ENCODE measurements at places on chromosomes 5 and 9.

DNA sequence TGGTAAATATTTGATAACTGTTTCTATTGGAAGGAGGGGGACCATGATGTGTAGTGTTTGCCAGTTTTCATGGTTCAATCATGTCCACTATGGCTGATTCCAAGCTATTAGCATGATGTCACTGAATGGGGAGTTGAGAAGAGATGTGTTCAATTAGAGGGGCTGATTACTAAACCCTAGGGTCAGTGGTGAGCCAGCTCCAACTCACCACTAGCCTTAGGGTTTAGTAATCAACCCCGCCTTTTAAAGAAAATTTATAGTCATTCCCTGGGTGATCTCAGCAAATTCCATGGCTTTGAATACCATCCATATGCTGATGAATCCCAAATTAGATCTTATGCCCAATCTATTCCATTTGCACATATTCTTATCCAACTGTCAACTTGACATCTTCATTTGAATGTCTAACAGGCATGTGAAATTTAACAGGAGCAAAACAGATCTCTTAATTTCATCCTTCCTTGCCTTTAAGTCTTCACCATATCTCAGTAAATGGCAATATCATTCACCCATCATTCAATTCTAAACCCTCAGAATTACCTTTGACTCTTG lies 98.8 kb downstream of the GCNT1 start:
- no peak for DNase-seq

DNA sequence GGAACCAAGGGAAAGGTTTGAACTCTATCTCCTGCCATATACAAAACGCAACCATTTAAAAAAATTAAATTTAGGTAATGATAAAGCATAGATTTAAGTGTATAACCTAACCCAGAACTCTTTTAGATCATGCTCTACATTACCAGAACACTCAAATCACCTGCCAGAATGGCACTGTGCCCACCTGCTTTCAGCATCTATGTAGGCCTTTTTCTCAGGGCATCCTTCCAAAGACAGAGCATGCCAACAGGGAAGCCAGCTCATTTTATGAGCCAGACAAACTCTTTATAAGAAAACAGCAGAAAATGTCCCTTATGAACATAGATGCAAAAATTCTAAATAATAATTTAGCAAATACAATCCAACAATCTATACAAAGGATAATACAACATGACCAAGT lies 47.9 kb upstream of the SMAD5 start:
- no peak for DNase-seq

DNA sequence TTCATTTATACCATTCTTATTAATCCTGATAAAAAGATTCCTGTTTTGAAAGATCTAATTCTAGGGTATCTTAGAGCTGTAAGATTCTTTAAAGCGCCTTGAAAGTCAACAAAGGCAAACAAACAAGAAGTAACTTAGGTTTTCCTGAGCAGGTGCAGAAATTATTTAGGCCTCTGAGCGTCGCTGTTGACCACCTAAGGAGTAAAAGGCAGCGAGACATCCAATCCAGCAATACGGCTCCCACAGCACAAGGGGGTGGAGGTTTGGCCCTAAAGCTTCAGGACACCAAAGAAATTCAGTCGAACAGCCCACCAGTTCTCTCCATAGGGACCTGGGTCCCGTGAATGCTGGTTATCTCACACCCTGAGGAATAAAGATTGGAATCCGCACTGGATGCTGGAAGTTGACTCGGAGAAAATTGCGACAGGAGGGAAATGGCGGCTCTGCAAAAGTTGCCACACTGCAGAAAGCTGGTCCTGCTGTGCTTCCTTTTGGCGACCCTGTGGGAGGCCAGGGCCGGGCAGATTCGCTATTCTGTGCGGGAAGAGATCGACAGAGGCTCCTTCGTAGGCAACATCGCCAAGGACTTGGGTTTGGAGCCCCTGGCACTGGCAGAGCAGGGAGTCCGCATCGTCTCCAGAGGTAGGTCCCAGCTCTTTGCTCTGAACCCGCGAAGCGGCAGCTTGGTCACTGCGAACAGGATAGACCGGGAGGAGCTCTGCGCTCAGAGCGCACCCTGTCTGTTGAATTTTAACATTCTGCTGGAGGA lies at the start of gene PCDHGA2:
Gene PCDHGA2, plus strand, starts transcription at position 223 of the 769 bp plus-strand sequence.
- DNase-seq, result no peak

- no peak for DNase-seq
Observed at GRCh38 chr5:138726848-138727247, 26.4 kb upstream of the CTNNA1 start.

DNA sequence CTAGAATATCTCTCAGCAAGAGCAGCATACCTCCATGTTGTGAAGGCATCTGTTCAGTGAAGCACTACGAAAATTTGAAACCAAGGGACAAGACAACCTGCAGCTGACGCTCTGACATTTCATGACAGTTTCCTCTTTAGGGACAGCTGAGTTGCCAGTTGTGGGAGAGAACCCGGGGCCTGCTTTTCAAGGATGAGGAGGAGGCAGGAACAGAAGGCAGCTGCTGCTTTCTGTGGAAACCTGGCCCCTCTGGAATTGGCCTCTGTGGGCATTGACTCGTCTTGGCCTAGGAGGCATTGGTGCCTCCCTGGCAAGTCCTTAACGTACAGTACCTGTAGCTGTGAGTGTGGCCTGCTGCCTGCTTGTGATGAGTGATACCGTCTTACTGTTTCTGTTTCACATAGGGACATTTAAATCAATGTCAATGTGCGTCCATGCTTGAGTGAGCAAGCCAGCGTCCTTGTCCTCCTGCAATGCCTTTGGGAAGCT lies 21.6 kb downstream of the SLC46A2 start:
- no peak for DNase-seq

All from type B pancreatic cell (in vitro differentiated cells).